ENCODE measurements at places on chromosomes 1 and 21.

- DNase-seq, result no peak
These were observed 25.2 kb upstream of the PRRC2C start for GRCh38 chr1:171460018-171460620.

- no peak for DNase-seq
These were observed 67.6 kb downstream of the MAB21L3 start for GRCh38 chr1:116178837-116179236.

- no peak for DNase-seq
These were observed 53.5 kb upstream of the CLDN14 start for GRCh38 chr21:36533468-36533848.

GRCh38 chr1:94970783-94971182 lies 43.9 kb upstream of the CNN3 start:
- peak; percentile 44 for DNase-seq

Measured in H7 (cell line).